ENCODE measurements at places on chromosomes 16 and 17.

DNA sequence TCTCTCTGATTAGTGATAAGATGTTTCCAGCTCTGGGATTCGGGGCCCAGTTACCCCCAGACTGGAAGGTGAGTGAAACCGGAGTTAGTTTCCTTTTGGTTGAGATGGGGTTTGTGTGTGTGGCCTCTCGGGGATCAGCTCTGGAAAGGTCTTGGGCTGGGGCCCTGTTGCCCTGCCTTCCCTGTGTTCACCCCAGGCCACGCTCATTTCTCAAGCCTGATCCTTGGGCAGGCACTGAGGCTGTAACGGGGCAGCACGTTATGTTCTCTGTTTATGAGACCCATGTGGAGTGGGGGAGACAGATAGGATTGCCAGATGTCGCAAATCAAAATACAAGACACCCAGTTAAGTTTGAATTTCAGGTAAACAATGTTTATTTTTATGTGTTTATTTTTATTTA, 35.5 kb downstream of the CPNE2 start:
- DNase-seq: no peak

GRCh38 chr17:78883533-78884131, 19.4 kb downstream of the CEP295NL start:
- DNase-seq: peak; percentile 93

- DNase-seq: no peak
Observed at GRCh38 chr17:19646788-19647696, 1.5 kb upstream of the ALDH3A2 start.

GRCh38 chr16:117379-118365, 20.8 kb downstream of the NPRL3 start:
- no peak for DNase-seq

GRCh38 chr17:50206604-50207293, 5.3 kb upstream of the COL1A1 start:
- peak; percentile 55 for DNase-seq

GRCh38 chr16:86901483-86901882, 323.1 kb downstream of the FOXL1 start:
- peak; percentile 67 for DNase-seq

DNA sequence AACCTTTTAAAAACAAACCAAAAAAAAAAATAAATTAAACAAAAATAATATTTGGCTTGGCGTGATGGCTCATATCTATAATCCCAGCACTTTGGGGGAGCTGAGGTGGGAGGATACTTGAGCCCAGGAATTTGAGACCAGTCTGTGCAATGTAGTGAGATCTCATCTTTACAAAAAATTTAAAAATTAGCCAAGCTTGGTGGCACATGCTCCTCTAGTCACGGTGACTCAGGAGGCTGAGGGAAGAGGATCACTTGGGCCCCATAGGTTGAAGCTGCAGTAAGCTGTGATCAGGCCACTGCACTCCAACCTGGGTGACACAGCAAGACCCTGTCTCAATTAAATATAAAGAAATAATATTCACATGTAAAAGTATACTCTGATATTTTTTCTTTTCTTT, 12.2 kb downstream of the GNGT2 start:
- no peak for DNase-seq

- DNase-seq: peak; percentile 92
Observed at GRCh38 chr16:89489040-89489897, 1.1 kb downstream of the ANKRD11 start.

DNA sequence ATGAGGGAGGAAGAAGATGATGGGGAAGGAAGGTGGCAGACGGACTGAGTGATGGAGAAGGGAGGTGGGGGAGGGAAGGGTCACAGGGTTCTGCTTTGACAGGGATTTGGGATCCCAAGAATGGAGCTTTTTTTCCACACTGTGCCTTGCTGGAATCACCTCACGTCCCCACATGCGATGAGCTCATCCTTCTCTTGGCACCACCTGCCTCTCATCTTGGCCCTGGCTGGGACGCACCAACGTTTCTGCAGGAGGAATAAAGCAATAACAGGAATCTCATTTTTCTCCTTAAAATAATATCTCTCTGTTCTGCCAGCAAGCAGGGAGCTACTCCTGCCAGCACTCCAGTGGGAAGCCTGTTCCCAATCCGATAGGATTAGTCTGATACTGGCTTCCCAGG, 47.8 kb downstream of the MEOX1 start:
- no peak for DNase-seq

DNA sequence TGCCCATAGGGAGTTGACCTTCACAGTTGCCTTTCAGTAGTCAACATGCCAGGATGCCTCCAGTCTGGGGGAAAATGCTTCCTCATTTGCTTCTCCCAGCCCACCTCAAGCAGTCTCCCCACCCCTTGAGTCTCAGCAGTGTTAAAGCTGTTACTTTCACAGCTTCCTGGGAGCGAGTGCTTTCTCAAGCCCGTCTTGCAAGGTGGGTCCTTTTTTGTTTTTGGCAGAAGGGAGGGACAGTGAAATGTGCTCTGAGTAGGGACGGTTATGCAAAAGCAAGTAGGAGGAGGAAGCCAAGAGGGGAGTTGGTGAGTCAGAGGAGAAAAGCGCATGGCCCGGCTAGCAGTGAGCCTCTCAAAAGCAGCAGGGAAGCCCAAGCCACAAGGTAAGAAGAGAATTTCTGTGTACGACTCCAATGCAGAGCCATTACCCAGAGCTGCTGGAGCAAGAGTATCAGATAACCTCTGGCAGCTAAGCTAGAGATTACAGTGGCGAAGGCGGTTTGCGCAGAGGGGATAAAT, at the start of gene CHST4:
CHST4 (plus strand) TSS at position 316 of the 521 bp plus-strand sequence. CDS start 10,252 bp downstream, outside the sequence.
- DNase-seq: peak; percentile 63

- DNase-seq: no peak
Observed at GRCh38 chr17:79944251-79944812, 91.3 kb downstream of the TBC1D16 start.

- DNase-seq: no peak
Observed at GRCh38 chr16:77840093-77840492, 51.7 kb downstream of the VAT1L start.

- DNase-seq: no peak
Observed at GRCh38 chr16:13997933-13998332, 73.2 kb upstream of the MRTFB start.

GRCh38 chr17:31224366-31224765, 72.7 kb downstream of the OMG start:
- DNase-seq: no peak

DNA sequence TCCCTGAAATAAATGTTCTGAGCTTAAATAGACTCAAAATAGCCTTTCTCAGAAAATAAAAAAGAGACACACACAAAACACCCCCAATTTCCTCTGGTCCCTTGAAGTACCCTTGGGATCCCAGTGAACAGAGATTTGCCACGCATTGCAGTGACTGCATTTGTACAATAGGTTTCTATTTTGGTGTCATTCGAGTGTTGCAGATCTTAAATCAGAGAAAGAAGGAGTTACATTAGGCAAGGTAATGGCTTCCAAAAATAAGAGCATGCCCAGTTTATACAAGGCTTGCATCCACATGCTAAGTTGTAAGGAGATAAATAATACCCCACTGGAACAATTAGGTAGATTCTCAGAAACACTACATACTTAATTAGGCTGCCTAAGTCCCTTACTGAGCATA, 2.2 kb downstream of the TOX3 start:
- no peak for DNase-seq

GRCh38 chr16:12440228-12440530, 363.5 kb downstream of the CPPED1 start:
- DNase-seq: no peak

GRCh38 chr17:28227316-28228108, 91.5 kb upstream of the TMEM97 start:
- peak; percentile 14 for DNase-seq

DNA sequence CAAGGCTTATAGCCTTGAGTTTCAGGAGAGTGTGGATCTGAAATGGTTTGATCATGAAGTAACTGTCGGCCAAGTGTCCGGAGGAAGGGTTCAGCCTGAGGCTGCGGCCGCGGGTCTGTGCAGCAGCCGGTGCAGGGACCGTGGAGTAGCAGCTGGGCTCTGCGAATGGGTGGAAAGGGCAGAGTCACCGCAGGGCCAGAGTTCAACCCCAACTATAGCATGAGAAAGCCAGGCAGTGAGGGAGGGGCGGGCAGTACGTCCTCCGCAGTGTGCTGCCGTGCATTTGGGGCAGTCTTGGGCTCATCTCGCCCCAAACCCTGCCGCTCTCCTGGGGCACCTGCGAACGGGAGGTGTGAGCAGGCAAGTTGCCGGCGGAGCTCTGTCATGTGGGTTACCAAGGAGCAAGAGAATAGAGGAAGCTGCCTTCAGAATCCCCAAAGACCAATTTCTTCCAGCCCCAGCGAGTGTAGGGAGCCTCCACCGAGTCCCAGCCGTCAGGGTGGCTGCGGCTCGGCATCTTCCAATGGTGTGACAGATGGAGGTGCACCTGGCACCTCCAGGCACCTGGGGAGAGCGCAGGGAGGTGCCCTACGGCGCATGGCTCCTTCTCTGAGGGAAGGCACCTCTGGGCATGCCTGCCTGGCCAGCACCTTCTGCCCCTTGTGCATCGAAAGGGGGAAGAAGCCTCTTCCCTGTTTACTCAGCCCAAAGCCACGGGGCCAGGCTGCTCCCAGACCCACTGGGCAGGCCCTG, 87.3 kb downstream of the RPA1 start:
- DNase-seq: no peak

- no peak for DNase-seq
Observed at GRCh38 chr17:39673335-39674081, 5.3 kb downstream of the PNMT start.

GRCh38 chr16:59514651-59515050, 780.5 kb upstream of the GOT2 start:
- DNase-seq: no peak

DNA sequence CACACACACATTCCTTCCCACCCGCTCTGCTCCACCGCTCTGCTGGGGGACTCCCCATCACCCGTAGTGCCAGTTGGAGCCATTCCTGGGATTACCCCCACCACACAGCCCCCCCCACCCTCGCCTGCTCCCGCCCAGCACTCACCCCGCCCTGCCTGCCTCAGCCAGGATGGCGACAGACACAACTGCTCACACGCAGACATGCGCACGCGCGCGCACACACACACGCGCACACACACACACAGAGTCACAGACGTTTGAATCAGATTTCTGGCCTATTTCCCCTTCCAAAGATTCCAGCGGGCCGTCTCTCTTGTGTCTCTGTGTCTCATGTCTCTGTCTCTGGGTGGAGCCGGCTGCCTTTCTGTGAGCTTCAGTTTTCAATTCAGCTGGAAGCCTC, 4.4 kb downstream of the CACNA1G start:
- DNase-seq: peak; percentile 34

DNA sequence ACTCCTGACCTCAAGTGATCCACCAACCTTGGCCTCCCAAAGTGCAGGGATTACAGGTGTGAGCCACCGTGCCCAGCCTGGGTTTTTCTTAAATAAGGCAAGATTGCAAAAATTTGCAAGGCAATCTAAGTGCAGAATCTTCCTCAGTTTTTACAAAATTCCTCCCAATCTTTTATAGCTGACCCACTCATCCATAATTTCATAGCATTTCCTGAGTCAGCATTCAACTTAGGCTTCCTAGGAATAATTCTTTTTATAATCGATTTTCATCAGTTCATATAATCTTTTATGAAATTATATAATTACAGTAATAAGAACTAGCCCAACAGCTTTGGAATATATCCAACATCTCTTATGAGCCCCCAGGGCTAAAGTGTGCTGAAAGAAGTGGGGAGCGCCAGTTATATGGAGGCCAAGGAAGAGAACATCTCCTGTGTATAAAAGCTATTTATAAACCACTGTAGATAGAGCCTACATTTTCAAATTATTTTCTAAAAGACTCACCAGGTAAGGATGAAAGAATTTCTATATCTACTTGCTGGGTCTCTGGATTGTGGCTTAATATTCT, 14.8 kb downstream of the COIL start:
- no peak for DNase-seq

GRCh38 chr17:44557651-44558285, 484 bp downstream of the FZD2 start:
- peak; percentile 69 for DNase-seq

- no peak for DNase-seq
Observed at GRCh38 chr16:49740256-49740655, 115.7 kb downstream of the ZNF423 start.

GRCh38 chr17:31524926-31525800, 133.7 kb downstream of the RAB11FIP4 start:
- peak; percentile 87 for DNase-seq

DNA sequence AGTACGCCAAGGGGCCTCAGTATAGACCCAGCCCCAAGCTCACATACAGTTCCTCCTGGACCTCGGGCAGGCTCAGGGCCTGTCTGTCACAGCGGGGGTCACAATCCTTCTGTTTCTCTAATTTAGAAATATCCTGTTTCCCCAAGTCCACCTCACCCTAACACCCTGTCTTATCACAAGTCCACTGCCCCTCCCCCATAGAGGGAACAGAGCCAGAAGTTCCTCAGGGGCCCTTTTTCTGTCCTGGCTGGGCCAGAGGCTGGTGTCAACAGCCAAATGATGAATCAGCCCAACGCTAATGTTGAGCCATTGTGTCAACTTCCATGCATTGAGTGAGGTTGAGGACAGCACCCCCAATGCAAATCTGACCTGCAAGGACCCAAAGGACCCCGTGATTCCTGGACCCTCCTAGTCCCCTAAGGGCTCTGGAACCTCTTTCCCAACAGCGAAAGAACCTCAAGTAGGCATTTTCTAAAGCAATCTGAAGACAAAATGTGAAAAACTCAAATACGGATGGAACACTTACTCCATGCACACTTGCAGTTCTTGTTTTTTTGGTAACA, 58.6 kb downstream of the PECAM1 start:
- DNase-seq: no peak

- no peak for DNase-seq
Observed at GRCh38 chr17:74450925-74451403, 15.5 kb upstream of the CD300A start.

- DNase-seq: no peak
Observed at GRCh38 chr16:88428616-88429386, 24.3 kb upstream of the ZFPM1 start.

DNA sequence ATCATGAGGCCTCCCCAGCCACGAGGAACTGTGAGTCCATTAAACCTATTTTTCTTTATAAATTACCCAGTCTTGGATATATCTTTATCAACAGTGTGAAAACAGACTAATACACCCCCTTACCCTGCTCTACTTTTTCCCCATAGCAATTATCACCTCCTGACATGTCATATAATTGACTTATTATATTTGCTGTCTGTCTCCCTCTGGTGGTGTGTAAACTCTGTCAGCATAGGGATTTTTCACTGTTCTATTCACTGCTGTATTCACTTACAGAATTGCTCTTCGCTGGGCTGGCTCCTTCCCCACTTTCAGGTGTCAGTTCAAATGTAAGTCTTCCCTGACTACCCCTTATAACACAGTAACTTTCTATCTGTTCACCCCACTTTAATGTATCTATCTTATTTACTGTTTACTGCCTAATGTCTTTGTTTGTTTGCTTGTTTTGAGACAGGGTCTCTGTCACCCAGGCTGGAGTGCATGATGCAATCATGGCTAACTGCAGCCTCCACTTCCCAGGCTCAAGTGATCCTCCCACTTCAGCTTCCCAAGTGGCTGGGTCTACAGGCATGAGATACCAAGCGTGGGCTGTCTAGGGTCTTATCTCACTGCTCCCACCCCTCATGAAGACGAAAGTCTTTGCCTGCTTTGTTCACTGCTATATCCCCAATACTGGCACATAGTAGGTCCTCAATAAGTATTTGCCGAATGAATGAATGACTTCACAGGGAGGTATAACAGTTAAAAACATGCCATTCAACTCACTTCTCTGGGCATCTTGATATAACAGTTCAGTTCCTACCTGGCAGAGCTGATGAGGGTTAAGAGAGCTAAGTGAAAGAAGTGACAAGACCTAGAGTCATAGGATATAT, 52.4 kb upstream of the CDH3 start:
- DNase-seq: no peak
